Stimulated activated CD8-positive, alpha-beta memory T cell treated with anti-CD3 and anti-CD28 coated beads, Interleukin-4, amount 100 ng/mL, for 1 hour (primary cell): ENCODE measurements at places on chromosomes 16 and 17.

DNA sequence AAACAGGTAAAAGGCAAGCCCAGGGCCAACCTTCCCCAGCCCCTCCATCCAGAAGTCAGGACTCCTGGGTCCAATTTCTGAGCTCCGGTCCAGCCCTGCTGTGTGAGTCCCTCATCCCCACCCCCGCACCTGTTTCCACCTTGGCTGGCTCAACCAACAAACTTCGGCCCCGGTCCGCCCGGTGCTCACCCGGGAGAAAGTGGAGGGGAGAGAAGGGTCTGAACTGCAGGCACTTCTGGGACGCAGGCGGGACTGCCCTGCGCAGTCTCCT, 541 bp downstream of the RHBDF2 start:
- DNase-seq = no peak

GRCh38 chr17:7971651-7972050, 30.8 kb upstream of the GUCY2D start:
- no peak for DNase-seq

- DNase-seq = no peak
These were observed 17.4 kb downstream of the CRK start for GRCh38 chr17:1438593-1439083.

DNA sequence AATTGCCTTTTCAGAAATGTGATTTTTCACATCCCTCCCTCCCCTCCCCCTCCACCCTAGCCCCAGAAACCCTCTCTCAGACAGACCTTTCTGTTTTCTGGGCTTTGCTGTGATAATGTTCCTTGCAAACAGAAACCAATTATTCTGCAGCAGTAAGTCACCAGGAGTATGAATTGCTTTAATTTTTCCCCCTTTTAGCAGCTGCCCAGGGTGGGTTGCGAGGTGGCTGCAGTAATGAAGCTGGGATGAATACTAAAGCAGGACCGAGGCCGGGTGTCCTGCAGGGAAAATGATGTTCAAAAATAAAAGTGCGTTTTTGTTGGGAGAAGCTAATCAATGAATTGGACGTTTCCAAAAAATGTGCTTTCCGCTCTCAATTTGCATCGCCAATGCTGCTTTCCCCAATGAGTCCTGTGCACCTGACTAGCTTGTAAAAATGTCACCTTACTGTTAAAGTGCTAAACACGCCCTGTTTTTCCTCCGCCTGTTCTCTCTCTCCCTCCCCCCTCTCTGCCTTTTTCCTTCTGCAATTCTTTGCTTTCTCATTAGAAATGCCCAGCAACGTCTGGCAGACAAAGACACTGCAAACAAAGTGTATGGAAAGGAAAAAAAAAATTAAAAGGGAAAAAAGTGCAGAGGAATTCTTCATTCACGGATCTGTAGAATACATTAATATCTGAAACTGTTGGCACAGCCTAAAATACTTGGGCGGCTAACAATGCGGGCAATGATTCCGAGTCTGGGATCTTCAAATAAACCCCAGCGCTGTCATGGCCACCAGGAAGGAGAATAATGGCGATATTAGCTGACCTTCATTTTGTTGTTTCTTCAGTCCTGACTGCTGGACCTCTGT, 244.1 kb downstream of the STX8 start:
- no peak for DNase-seq

- no peak for DNase-seq
These were observed 28.1 kb downstream of the SCPEP1 start for GRCh38 chr17:57006040-57006439.

DNA sequence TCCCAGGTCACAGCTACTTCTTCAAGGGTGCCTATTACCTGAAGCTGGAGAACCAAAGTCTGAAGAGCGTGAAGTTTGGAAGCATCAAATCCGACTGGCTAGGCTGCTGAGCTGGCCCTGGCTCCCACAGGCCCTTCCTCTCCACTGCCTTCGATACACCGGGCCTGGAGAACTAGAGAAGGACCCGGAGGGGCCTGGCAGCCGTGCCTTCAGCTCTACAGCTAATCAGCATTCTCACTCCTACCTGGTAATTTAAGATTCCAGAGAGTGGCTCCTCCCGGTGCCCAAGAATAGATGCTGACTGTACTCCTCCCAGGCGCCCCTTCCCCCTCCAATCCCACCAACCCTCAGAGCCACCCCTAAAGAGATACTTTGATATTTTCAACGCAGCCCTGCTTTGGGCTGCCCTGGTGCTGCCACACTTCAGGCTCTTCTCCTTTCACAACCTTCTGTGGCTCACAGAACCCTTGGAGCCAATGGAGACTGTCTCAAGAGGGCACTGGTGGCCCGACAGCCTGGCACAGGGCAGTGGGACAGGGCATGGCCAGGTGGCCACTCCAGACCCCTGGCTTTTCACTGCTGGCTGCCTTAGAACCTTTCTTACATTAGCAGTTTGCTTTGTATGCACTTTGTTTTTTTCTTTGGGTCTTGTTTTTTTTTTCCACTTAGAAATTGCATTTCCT, 3.4 kb upstream of the LPCAT2 start:
- no peak for DNase-seq

- no peak for DNase-seq
These were observed 149.5 kb downstream of the TRIM37 start for GRCh38 chr17:58956997-58957724.

DNA sequence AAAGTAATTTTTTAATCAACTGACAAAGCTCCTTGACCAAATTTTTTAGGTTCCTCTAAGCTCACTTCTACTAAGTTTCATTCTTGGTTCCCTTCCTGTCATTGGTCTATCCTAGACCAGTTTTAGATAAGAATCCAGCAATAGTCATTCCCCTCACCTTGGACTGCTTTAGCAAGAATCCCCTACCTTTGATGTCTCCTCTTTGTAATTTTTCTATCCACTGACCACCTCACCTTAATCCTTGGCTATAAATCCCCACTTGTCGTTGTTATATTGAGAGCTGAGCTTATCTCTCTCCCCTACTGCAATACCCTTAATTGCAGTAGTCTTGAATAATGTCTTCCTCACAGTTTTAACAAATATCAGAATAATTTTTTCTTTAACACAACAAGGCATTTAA, 107.2 kb downstream of the USP32 start:
- no peak for DNase-seq

GRCh38 chr16:82363026-82363816, 193.2 kb upstream of the MPHOSPH6 start:
- no peak for DNase-seq

GRCh38 chr16:3013491-3013951, 798 bp downstream of the CLDN9 start:
- DNase-seq = no peak

GRCh38 chr16:2206780-2207433, 1.7 kb downstream of the MLST8 start:
- DNase-seq = no peak

GRCh38 chr17:81173762-81174155, 7.7 kb upstream of the AATK start:
- DNase-seq = no peak

DNA sequence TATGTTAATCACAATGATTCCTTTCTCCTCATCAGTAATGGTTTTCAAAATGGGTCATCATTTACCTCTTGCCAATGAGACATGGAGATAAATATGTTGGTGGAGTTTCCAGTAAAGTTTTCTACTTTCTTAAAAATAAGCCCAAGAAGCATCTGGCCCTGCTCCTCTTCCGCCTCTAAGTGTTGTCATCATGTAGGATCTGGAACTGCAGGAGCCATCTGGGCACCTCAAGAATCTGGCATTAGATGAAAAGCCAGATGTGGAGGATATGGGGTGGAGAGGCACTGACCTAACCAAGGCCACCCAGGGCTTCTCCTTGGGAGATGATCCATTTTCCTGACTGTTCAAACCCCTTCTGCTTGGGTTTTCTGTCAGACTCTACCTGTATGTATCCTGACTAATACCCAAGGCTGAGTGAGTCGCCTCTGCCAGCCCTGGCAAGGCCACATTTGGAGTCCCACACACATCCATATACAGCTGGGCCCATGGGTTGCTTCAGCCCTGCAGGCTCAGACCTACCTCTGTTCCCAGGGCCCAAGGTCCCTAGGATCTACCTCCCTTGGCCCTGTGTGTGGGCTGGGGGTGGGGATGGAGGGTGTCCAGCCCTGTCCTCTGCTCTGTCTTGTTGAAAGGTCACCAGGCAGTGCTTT, 24.6 kb downstream of the CCDC182 start:
- DNase-seq = no peak

GRCh38 chr17:48540213-48540612, 4.7 kb downstream of the HOXB2 start:
- DNase-seq = no peak

- DNase-seq = no peak
These were observed 21.1 kb downstream of the RARA start for GRCh38 chr17:40329839-40330794.

DNA sequence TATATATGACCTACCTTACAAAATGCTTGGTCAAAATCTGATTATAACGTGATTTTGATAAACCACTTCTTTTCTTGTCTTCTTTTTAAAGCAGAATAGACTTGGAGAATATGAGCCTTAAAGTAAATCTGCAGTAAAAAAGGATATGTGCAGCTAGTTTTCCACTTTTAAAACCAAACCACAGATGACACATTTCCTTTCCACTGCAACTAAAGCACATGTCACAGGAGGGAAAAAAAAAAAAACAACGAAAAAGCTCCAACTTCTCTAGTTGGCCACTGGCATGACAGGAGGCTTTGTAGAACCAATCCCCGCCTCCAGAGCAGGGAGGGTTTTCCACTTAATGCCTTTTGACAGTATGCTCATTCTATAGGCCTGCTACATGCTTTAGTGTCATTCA, at the start of gene EVI2A:
Gene EVI2A (minus strand): TSS at position 142 of the 400 bp plus-strand sequence. CDS start 2,609 bp downstream, outside the sequence.
- DNase-seq = peak; percentile 41

- DNase-seq = no peak
These were observed 55.3 kb downstream of the USP10 start for GRCh38 chr16:84754956-84755672.

- peak; percentile 71 for DNase-seq
These were observed at the start of gene RGS9 for GRCh38 chr17:65137021-65137939. Gene RGS9, plus strand, starts transcription at chr17:65137370. Its CDS starts 171 bp downstream, at chr17:65137541.

DNA sequence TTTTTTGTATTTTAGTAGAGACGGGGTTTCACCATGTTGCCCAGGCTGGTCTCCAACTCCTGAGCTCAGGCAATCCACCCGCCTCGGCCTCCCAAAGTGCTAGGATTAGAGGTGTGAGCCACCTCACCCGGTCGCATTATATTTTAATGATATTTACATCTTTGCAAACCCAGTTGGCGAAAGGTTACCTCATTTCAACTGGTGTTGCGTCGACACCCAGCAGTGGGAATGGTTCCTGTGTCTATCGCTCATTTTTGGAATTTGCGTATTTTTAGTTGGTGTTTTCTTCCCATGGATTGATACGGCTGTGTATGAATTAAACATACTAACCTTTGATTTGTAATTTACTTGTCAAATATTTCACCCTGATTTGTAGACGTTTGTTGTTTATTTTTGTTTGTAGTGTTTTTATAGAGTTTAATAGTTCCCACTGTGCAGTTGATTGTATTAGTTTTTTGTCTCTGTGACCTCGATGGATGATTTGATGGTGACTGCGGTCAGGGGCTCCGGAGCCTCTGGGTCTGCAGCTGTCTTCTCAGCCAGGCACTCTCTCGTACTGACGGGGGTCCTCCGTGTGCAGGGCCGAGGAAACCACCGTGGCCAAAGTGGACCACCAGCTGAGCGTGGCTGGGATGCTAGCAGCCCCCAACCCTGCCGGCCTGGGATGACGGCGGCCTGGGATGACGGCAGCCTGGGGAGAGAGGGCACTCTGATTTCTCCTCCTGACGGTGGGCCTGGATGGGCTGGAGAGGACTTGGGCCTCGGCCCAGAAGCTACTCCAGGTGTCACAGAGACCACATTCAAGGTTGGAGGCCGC, 4.0 kb downstream of the CD7 start:
- no peak for DNase-seq

DNA sequence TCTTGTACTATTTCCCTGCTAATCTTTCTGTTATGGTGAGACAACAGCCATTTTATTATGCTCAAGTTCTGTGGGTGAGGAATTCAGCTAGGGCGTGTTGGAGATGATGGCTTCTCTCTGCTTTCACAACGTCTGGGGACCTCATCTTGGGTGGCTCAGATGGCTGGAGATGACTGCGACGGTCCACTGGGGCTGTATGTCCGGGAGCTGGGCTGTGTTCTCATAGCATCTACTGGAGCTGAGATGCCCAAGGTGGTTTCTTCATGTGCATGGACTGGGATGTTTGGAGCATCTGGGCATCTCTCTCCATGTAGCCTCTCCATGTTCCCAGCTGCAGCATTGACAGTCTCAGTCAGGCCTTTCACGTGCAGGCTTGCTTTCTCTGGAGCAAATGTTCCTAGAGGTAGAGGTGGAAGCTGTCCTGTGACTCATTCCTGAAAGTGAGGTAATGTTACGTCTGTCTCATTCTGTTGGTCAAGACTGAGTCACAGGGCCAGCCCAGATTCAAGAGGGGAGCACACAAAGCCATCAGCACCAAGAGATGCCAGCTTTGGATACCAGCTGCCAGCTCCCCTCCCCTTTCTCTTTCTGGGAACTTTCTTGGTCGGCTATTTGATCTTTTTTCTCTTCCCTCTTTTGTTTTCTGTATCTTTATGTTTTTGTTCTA, 96.2 kb downstream of the RAP1GAP2 start:
- DNase-seq = no peak

DNA sequence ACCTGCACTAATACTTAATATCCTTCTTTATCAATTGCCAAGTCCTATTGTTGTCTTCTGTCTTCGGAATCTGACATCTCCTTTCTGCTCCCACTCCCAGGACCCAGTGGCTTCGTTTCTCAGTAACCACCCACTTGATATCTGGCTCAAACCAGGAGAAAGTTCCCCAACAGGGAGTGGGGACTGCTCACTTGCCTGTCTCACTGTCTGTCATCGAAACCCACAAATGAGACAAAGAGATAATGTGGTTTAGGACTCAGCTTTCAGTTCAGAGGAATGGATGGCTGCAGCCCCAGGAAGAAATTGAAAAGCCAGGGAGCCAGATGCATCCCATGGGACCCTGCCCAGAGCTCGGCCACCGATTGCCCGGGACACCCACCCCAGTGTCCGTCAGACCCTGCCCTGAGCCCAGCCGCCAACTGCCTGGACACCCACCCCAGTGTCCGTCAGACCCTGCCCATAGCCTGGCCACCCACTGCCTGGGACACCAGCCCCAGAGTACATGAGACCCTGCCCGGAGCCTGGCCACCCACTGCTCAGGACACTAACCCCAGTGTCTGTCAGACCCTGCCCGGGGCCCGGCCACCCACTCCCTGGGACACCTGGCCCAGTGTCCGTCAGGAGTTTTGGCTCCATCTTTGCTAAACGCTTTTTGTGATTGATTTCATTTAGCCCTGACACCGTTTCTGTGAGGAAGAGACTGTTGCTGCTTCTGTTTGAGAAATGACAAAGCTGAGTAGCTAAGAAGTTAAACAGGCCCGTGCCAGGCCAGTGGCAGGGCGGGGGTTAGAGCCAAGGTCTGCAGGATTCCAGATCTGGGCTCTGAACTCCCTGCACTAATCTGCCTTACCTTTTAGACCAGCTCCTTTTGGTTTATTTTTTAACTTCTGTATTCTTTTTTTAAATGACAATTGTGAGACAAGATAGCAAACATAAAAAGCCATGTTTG, 251.4 kb downstream of the PHKB start:
- no peak for DNase-seq
